Stimulated activated memory B cell treated with anti-CD40 and anti-IgM and Interleukin-4, amounts not matched to agents 10 μg/mL and 1 μg/mL and 100 μg/mL, for 72 hours (primary cell): ENCODE measurements at places on chromosomes 16 and 17.

- ATAC-seq: no peak
Measured at GRCh38 chr17:39761861-39762496, 24.2 kb downstream of the GRB7 start.

DNA sequence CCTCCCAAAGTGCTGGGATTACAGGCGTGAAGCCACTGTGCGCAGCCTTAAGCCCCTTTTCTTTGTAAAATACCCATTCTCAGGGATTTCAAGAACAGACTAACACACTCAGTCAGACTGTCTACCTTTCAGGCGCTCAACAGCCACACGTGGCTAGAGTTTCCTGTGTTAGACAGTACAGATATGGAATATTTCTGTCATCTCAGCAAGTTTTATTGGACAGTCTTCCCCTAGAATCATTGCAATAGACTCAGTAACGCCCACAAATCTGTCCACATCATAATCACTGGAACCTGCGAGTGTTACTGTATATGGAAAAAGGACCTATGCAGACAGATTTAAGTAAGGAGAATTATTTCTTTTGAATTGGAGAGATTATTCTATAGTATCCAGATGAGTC is 160.5 kb downstream of the RBFOX1 start:
- ATAC-seq: no peak

- no peak for ATAC-seq
Measured at GRCh38 chr16:83113317-83113716, 486.5 kb downstream of the CDH13 start.

GRCh38 chr16:56915336-56916119 is 16.4 kb upstream of the HERPUD1 start:
- ATAC-seq: no peak

DNA sequence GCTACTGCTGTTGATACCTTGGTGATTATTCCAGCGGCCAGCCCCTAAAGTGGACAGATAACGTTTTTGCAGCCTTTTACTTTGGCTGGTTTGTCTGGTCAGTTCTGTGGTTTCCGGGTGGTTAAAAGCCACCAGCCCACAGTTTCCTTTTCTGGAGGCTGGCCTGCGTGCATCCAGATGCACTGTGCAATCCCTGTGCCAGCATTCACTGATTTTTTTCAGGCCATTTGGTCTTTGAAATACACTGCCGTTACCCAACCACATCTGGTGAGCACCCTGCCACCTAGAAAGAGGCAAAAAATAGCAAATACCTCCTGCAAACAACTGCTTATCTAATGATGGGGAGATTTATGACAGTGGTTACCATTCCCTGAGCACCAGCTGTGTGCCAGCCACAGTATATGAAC is 797 bp downstream of the NUDT7 start:
- no peak for ATAC-seq

- ATAC-seq: no peak
Measured at GRCh38 chr17:42475121-42475520, 16.4 kb downstream of the ATP6V0A1 start.

DNA sequence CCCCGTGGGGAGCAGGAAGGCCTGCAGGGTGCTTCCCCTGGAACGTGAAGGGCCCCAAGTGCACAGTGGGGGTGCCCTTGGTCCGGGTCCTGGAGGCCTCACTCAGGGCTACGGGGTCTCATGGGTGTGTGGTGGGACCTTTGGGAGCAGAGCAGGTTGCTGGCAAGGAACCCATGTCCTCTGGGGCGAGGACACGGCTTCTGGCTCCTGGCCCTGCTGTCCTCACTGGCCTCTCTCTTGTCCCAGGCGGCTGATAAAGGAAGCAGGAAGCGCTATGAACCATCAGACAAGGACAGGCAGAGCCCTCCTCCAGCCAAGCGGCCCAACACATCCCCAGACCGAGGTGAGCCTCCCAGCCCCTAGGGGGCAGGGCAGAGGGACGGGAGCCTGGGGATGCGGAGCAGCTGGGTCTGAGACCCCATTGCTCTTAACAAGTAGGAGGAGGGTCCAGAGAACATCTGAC is 9.8 kb upstream of the IL17C start:
- ATAC-seq: no peak

DNA sequence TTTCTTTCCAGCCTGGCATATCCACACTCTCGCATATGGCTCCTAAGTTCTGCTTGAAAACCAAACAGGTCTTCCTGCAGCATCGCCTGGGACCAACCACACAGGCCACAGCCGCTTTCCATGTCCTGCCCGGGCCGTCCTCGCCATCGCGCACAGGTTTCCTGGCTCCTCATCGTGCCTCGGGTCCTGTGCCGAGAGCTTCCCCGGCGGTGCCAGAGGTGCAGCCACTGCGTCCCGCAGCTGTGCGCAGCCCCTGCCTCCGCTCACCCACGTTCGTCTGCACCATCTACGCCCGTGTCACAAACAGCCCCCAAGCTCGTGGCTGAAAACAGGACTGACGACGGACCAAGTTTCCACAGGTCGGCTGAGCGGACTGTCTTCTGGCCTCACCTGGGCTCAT is 6.3 kb upstream of the ZFPM1 start:
- ATAC-seq: no peak

- no peak for ATAC-seq
Measured at GRCh38 chr16:13852827-13853226, 67.1 kb upstream of the ERCC4 start.

DNA sequence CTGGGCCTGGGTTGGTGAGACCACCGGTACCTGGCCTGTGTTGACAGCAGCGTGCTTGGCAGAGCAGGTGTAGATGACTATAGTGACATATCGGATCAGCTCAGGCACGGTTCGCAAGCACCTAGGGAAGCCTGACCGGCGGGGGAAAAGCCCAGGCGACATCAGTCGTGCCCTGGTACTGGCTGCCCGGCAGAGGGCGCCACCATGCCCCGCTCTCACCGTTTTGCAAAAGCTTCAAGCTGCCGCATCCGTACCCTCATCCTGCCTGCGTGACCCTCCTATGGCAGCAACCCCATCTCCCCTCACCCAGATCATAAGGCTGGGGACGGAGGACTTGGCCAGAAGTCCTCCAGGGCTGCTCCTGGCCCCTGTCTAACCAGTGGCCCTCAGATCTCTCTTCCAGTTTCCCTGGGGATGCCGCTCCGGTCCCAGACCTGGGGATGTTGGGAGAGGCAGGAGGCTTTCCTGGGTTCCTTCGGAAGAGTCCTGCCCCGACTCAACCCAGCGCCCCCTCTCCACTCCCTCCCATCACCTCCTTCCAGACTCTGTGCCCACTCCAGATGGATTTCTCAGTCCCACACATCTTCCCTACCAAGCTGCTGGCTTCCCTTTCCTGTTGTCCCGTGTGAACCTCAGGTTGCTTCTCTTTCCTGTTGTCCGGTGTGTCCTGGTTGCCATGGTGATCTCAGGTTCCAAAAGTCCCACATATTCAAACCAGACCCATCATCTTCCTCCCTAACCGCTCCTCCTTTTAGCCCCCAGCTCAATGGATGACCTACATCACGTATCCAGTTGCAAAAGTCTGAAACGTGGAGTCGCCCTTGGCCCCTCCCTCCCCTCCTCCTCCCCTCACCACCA is 13.7 kb downstream of the ALOX12B start:
- ATAC-seq: peak; percentile 91

GRCh38 chr16:551210-551609 is 9.0 kb upstream of the PRR35 start:
- ATAC-seq: no peak

- ATAC-seq: no peak
Measured at GRCh38 chr16:6704306-6704930, 628.2 kb upstream of the RBFOX1 start.

DNA sequence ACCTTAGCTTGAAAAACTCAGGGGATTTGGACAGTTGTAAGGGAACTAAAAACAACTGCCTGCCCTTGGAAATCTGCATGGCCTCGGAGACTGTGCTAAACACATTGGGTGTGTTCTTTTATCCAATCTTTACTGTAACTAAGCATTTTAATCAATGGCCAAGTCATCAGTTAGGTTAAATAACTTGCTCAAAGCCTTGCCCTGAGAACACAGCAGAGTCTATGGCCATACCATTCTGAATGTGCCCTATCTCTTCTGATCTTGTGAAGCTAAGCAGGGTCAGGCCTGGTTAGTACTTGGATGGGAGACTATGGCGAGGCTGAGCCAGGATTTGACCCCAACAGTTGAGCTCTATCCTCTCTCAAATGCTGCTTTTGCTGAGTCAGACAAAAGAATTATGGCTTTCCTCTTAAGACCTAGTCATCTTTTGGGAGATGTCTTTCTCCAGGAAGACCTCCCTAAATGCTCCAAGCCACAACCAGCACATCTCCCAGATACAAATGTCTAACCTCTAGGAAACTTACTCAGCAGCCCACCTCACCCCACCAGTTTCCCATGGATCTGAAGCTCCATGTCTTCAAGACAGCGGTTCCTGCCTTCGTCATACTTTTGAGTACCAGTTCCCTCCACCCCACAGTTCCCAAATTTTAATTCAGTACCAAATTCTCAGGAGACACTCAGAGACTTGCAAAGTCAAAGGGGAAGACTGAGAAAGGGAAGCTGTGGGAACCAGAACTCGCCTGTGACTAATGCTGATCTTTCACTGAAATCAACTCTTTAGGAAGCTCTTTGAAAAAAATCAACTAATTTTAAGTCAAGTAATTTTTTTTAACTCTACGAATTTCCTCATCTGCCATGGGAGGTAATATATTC is 336.1 kb downstream of the MAF start:
- ATAC-seq: no peak

- no peak for ATAC-seq
Measured at GRCh38 chr17:70034158-70034557, 40.9 kb upstream of the KCNJ16 start.

GRCh38 chr16:60605176-60605575 is 1431.1 kb downstream of the CDH8 start:
- no peak for ATAC-seq

DNA sequence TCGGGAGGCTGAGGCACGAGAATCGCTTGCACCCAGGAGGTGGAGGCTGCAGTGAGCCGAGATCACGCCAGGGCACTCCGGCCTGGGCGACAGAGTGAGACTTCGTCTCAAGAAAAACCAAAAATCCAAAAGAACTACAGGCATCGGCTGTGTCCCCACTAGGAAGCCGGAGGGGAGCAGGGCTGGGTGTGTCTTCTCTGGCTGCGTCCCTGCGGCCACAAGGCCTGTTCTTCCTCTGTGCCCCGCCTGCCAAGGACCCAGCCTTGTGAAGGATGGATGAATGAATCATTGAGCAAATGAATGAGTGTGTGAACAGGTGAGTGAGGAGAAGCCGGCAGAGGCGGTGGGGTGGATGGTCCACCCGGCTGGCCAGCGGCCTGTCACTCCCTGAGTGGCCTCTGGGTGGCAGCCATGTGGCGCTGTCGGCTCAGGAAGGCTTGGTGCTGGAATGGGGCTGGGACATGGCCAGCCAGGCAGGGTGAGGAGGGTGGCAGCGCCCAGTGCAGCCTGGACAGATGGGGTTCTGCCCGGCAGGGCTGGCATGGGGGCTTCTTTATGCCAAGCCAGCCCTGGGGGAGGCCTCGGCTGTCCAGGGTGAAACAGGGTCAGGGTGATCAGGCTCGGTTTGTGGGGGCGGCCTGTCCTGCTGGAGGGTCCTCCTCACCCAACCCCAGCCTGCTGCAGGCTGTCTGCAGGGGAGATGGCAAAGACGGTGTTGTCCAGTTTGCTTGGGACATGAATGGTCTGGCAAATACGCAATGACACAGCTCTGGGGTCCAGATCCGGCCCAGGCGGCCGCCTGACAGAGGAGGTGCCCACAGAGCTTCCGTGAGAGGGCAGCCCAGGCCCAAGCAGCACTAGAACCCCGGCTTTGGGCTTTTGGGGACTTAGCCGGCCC is 21.7 kb downstream of the SLC25A10 start:
- ATAC-seq: peak; percentile 68

- no peak for ATAC-seq
Measured at GRCh38 chr16:85069171-85069570, 41.6 kb downstream of the KIAA0513 start.

DNA sequence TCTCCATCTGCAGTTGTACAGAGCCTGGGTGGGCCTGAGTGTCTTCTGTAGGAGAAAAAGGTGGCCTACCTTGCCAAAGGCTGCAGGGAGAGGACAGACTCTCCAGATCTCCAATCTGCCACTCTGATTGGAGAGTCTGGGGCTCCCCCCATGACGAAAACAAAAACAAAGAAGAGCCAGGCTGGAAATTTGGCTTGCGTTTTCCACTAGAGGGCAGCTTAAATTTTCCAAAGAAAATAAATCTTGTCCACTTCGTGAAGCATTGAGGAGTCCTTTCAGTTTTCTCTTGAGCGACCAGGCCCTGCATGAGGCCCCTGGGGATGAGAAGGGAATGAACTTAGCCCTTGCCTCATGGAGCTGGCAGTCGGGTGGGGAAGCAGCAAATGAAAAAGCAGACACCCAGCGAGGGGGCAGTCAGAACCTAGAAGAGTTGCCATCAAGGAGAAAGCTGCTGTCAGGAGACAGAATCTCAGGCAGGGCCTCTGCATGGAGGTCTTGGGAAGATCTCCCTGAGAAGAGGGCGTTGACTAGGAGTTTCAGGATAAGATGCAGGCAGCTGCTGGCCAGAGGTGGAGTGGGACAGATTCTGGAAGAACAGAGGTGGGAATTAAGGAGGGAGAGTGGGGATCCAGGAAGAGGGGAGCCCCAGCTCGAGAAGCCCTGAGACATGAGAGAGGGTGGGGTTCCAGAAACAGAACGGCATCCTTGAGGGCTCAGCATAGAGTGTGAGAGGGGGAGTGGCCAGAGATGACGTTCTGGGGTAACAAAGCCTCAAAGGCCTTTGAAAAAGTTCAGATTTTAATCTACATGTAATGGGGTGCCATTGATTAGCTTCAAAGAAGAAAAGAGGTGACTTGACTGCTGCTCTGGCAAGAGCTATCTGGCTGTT is 8.4 kb upstream of the SHCBP1 start:
- no peak for ATAC-seq
